ENCODE measurements at places on chromosomes 7 and 10. TPM values are rescaled to one million over a fixed set of nuclear protein-coding genes. Genes with fewer than 3 reads are reported as not detected.

DNA sequence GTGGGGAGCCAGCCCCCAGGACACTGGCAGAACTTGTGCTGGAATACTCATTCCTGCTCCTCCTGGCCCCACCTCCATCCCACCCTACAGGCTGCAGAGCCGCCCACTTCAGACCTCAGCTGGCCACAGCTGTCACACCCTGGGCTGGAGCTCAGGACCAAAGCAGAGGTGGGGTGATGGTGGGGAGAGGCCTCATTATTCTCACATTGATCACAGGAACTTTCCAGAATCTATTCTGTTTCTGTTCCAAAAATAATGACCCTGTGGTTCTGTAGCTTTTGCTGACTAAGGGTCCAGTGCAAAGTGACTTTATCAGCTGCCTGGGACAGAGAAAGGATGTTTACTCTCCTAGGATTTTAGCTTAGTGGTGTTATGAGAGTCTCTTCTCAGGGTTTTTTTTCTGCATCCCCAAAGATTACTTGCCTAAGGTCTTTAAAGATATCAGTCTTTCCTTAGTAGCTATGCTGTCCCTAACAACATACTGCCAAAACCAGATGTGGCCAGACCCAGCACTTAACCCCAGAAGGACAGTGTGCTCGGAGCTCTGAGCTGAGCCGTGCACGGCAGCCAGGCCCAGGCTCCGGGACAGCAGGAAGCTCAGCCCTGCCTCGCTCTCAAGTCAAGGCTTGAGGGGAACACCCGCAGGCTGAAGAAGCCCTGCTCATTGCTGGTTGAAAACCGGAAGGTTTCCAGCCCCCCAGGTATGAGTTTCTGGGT is 223.3 kb downstream of the MLLT10 start:
- H3K27me3 ChIP-seq = no peaks in the 10 kb centered on the region
- no peaks in the 10 kb centered on the region for H3K4me1 ChIP-seq
- DNase-seq = no peak
- no peak overlapping the region for H3K4me3 ChIP-seq
- no peak overlapping the region for H3K27ac ChIP-seq
- no peaks in the 10 kb centered on the region for H3K36me3 ChIP-seq

GRCh38 chr10:73509695-73510094 is 13.9 kb upstream of the PPP3CB start:
- H3K4me3 ChIP-seq = no peak overlapping the region
- H3K27me3 ChIP-seq = no peaks in the 10 kb centered on the region
- peaks cover 55% of the 10 kb centered on the region for H3K36me3 ChIP-seq

- peaks cover 100% of the 10 kb centered on the region for H3K36me3 ChIP-seq
- H3K4me3 ChIP-seq = no peak overlapping the region
- H3K27ac ChIP-seq = no peak overlapping the region
- no peak for DNase-seq
These were observed 18.3 kb downstream of the FHIP2A start for GRCh38 chr10:114839901-114840300.

GRCh38 chr7:36911788-36912187 is 187.5 kb upstream of the AOAH start:
- H3K27ac ChIP-seq = no peak overlapping the region
- DNase-seq = no peak
- H3K4me1 ChIP-seq = no peaks in the 10 kb centered on the region
- H3K27me3 ChIP-seq = no peaks in the 10 kb centered on the region
- no peak overlapping the region for H3K4me3 ChIP-seq
- no peaks in the 10 kb centered on the region for H3K36me3 ChIP-seq

DNA sequence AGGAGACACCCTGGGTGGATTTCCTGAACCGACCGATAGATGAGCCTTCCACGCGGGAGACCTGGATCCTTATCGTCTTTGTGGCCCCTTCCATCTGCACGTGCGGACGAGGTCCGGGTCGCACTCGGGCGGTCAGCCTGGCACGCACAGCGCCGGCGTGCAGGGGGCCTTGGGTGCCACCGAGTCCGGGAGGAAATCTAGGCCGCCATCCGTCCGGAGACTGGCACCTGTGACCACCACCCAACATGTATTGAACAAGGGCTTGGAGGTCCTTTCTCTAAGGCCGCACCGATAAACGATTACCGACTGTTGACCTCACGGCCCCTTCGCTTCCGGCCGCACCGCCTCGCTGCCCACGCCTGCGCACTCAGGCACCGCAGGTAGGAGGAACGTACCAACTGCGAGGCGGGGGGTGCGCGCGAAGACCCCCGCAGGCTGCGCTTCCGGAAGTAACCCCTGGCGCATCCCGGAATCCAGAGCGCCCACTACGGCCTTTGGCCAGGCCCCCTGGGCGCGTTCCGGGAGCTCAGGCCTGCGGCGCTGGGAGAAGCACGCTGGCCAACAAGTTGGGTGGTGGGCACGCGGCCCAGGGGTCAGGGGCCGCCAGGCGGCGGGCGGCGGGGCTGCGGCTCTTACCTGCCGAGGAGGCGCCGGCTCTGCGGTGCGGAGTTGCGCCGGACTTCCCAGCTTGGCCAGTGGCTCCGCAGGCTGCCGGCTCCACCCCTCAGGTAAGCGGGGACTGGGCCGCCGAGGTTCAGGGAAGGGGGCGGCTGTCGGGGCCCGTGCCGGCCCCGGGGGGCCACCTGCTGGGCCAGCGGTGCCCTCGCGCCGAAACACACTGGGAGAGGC is at the start of the genes ACTR3C and LRRC61:
Gene ACTR3C (minus strand): TSS at position 713 of the 849 bp plus-strand sequence. CDS start 28,249 bp downstream, outside the sequence.
Gene LRRC61 (plus strand): TSS at position 523 of the 849 bp plus-strand sequence. CDS start 13,507 bp downstream, outside the sequence.
- peak within 1 kb of the TSS; percentile 65 for H3K4me3 ChIP-seq
- H3K27me3 ChIP-seq = no peaks in the 10 kb centered on the region
- H3K36me3 ChIP-seq = peaks cover 24% of the 10 kb centered on the region
- DNase-seq = no peak

DNA sequence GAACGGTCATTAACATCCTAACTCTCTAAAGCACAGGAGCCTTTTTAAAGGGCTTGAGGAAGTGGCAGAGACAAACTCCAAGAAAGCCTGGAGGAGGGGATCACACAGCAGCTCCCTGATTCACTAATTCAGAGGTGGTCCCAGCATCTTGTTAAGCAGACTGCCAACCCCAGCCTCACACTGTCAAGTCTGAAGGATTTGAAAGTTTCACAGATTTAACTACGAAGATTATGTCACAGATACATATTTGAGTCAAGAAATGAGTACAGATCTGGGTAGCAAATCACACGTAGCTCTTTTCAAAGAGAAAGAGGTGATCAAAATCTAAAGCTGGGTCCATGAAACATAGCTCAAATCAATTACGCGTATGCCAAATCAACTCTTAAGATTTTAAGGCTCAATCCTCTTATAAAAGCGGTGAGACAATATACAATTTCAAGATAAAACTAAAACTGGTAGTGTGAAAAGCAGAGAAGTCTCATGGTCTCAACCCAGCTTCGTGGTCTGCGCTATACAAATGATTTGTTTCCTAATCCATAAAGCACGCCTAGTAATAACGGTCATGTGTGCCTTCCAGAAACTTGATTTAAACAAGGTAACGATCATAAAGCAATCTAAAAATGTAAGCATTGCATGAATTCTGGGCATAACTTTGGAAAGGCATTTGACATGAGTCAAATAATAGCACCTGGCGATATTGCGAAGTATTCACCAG is 229.9 kb upstream of the MKLN1 start:
- DNase-seq = no peak
- H3K27ac ChIP-seq = no peak overlapping the region
- no peak overlapping the region for H3K4me3 ChIP-seq
- no peaks in the 10 kb centered on the region for H3K27me3 ChIP-seq
- no peaks in the 10 kb centered on the region for H3K4me1 ChIP-seq
- peaks cover 5% of the 10 kb centered on the region for H3K36me3 ChIP-seq

The AMPH gene
- total RNA-seq = not detected

The CALN1 gene
- total RNA-seq = not detected

GRCh38 chr10:75403939-75404814 is 2.6 kb upstream of the ZNF503 start:
- no peaks in the 10 kb centered on the region for H3K27me3 ChIP-seq
- H3K36me3 ChIP-seq = no peaks in the 10 kb centered on the region
- DNase-seq = no peak
- peaks cover 64% of the 10 kb centered on the region for H3K4me1 ChIP-seq

DNA sequence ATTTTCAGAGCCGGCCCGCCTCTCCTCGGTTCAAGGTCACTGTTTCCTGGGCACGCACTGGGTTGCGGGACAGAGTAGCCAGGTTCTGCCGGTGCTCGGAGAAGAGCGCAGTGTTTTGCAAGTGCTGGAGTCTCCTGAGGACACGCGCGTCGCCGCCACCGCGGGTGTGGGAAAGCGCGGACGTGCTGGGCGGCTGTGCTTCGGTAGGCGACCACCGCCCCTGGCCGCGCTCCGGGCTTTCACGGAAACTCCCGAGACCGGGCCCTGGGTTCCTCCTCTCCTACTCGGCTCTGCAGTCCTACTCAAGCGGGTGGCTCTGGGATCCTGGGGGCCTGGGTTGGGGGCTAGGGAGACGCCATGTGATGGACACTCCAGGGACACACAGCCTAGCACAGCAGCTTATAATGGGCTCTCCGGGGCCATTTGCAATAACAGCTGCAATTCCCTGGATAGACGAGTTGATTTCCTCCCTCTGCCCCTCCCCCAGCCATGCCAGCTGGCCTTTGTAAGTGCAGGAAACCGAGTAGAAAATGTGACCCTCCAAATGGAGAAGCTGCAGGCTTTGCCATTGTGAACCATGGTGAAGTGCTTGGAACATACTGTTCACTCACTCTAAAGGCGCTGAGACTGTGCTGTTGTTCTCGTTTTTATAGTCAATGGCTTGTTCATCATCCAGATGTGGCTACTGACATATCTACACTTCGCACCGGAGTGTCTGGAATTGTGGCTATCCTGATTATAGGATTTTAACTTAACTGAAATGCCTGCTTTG is 2.1 kb downstream of the FRAT1 start:
- H3K27me3 ChIP-seq = no peaks in the 10 kb centered on the region
- DNase-seq = no peak
- H3K36me3 ChIP-seq = no peaks in the 10 kb centered on the region
- peak overlapping the region; percentile 85 for H3K4me3 ChIP-seq
- peaks cover 12% of the 10 kb centered on the region for H3K4me1 ChIP-seq

DNA sequence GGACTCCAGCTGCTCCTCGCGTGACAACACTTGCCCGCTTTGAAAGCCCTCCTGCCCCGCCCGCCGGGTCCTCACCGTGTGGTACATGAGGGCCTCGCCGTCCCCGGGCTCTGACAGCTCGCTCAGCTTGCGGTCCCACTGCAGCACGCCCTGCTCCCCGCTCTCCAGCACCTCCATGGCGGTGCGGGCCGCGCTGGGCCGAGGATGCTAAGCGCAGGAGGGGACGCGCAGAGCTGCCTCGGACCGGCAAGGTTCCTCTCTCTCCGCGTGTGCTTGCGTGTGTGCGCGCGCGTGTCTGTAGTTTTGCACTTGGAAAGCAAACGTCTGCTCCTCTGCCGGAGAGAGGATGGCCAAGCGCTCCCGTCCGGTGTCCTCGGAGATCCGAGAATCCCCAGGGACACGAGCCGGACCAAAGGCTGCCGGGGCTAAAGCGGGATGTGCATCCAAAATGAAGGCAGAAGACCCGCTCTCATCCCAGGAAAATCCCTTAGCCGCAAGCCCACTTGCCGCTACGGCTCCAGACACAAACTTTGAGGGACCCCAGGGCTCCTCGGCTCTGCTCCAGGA is at the start of gene CREB3L2:
Gene CREB3L2 (minus strand): TSS at position 558 of the 567 bp plus-strand sequence. CDS start 381 bp downstream, at position 177.
- H3K27me3 ChIP-seq = no peaks in the 10 kb centered on the region
- peak within 1 kb of the TSS; percentile 100 for H3K4me3 ChIP-seq
- H3K27ac ChIP-seq = peak within 1 kb of the TSS; percentile 91
- H3K4me1 ChIP-seq = peaks cover 22% of the 10 kb centered on the region
- DNase-seq = peak; percentile 45

GRCh38 chr10:110151971-110152370 is 55.4 kb upstream of the MXI1 start:
- H3K4me1 ChIP-seq = no peaks in the 10 kb centered on the region
- H3K36me3 ChIP-seq = no peaks in the 10 kb centered on the region
- H3K27me3 ChIP-seq = peaks cover 45% of the 10 kb centered on the region
- H3K27ac ChIP-seq = no peak overlapping the region

The CCAR1 gene
- total RNA-seq = 41.8 TPM

DNA sequence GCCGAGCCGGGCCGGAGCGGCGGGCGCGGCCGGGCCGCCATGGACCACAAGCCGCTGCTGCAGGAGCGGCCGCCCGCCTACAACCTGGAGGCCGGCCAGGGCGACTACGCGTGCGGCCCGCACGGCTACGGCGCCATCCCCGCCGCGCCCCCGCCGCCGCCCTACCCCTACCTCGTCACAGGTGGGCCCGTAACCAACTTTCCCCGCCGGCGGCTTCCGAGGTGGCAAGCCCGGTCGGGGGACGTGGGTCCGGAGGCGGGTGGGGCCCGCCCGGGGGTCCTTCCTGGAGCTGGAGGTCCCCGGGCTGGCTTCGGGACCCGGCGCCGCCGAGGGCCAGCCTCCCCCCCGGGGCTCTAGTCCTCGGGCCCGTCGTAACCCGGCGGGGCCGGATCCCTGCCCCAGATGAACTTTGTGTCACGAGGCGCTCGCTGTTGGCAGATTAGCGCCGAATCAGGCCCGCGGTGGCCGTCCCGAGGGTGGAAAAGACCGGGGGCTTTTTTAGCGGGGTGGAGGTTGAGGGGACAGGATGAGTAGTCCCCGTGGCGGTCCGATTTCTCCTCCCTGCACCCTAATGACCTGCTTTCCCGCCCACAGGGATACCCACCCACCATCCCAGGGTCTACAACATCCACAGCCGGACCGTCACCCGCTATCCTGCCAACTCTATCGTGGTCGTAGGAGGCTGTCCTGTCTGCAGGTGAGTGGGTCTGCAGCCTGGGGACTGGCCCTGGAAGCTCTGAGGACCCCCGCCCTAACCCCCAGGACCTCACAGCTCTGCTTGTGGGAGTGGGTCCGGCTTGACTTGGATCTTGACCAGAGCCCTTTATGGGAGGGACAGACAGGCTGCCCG is 496 bp downstream of the BRI3 start:
- peak overlapping the region; percentile 98 for H3K27ac ChIP-seq
- no peaks in the 10 kb centered on the region for H3K27me3 ChIP-seq
- H3K4me3 ChIP-seq = peak overlapping the region; percentile 84
- DNase-seq = no peak
- H3K36me3 ChIP-seq = no peaks in the 10 kb centered on the region

DNA sequence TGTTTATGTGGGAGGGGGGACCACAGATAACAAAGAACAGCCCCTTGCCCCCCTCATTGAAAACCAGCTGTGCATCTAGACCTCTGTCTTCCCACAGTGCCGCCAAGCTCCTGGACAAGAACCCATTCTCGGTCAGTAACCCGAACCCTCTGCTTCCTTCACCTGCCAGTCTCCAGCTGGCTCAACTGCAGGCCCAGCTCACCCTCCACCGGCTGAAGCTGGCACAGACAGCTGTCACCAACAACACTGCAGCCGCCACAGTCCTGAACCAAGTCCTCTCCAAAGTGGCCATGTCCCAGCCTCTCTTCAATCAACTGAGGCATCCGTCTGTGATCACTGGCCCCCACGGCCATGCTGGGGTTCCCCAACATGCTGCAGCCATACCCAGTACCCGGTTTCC is 91.0 kb upstream of the PDCD4 start:
- H3K27me3 ChIP-seq = no peaks in the 10 kb centered on the region
- H3K4me3 ChIP-seq = no peak overlapping the region
- no peak overlapping the region for H3K27ac ChIP-seq
- H3K4me1 ChIP-seq = peaks cover 20% of the 10 kb centered on the region
